GM04503 (cell line): ENCODE measurements at places on chromosomes 7 and 10.
A peak's percentile ranks its signal among the peaks of the same experiment; 100 is the strongest.

GRCh38 chr10:21402606-21403083, 122.8 kb downstream of the SKIDA1 start:
- peak; percentile 16 for DNase-seq

DNA sequence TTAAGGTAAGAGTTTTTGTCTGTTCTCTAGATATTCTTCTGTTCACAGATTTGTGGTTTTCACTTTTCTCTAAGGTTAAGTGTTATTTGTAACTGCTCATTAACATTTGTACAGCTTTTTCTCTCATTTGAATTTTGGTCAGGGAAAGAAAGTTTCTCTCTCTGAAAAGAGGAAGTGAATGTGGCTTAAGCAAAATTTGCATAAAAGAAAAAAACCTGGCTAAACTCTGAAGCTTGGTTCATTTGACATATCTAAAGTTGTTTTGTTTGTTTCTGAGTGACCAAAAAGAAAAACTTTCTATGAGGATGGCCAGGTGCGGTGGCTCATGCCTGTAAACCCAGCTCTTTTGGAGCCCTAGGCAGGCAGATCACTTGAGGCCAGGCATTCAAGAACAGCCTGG, 22.0 kb upstream of the SLC26A4 start:
- no peak for DNase-seq

GRCh38 chr7:86966916-86967315, 92.5 kb downstream of the ELAPOR2 start:
- no peak for DNase-seq

DNA sequence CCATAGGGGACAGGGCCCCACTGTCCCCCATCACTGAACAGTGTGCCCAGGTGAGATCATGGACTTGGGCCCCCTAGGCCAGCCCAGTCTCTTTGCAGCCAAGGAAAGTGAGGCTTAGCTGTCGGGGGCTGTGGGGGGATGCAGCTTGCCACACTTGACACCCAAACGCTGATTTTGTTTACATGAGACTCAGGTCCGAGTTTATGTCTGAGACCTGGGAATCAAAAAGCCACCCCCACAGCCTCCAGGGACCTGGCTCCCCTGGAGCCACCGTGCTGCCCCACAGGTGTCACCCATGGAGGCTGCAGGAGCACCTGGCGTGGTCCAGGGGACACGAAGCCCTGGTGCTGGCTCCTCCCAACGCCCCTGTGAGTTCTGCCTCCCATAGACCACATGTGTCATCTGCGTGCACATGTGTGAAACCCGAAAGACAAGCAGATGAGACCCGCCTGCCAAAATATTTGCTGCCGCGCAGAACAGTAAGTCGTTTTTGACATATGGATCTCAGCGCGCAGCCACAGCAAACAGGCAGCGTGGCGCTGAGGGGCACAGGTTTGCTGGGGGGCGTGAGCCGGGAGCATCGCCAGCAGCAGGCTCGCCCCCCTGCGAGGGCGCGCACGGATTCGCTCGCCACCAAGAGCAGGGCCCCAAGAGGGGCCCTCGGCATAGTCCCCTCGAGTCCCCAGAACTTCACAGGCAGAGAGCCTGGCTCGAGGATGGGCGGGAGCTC, 112.3 kb downstream of the LHPP start:
- DNase-seq: no peak

DNA sequence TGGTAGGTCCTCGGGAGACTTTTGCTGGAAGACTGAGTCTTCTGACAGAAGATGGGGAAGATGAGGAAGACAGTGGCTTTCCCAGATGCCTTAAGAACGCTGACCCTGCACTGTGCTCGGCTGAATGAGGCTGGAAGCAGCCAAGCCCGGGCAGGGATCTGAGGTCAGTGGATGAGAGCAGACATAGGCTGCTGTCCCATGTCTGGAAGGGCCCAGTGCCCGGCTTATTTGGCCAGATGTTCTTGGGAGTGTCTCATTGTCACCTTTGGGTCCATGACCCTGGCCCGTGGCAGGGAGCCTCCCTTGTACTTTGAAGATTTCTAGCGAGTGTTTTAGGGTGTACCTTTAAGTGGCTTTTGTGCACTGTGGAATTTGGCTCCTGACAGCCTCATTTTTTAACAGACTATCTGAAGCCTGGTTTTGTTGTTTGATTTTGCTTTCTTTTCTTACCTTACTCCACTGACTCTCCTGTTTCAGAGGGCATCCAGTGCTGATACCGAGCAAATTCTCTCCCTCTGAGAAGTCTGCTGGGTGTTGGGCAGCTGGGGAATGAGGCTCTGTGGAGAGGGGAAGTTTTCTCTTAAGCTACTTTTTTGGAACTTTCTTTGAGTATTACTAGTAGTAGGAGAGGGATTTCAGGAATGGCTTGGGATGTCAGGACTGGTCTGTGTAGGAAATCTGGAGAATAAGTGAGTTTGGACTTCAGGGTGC, 61.4 kb downstream of the CREB5 start:
- no peak for DNase-seq

GRCh38 chr10:10292501-10292900, 725.2 kb upstream of the CELF2 start:
- DNase-seq: no peak

DNA sequence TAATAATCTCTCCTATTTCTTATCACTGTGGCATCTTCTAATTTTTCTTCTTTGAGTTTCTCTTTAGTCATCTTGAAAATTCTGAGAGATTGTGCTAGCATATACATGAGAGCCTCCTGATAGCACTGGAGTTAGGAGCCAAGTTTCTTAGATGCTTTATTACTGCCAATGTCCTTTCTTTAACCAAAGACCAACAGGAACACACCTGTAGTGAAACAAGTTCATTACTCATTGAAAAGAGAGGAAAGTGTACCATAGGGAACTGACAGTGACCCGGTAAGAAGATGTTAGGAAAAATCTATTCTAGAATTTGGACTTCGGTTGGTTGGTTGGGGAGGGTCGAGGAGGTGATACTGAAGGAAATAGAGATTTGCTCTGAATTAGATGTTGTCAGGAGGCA, 27.1 kb upstream of the CD36 start:
- no peak for DNase-seq

- no peak for DNase-seq
Observed at GRCh38 chr10:125034675-125035074, 92.8 kb downstream of the ZRANB1 start.

DNA sequence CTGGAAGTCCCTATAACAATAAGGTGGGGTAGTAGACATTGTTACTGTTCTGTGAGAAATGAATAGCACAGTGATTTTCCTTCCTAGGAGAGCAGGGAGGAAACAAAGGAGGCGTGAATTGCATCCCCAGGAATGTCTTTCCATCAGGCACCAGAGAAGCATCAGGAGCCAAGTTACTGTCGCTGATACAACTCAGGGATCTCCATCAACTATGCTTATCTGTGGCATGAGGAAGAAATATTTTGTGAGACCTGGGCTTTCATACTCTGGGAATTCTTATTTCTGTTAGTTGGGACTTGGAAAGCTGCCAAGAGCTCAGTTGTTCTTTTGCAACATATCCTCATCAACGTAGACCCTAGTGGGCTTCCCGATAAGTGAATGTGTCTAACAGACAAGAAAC, 622.3 kb downstream of the SUGCT start:
- DNase-seq: no peak

DNA sequence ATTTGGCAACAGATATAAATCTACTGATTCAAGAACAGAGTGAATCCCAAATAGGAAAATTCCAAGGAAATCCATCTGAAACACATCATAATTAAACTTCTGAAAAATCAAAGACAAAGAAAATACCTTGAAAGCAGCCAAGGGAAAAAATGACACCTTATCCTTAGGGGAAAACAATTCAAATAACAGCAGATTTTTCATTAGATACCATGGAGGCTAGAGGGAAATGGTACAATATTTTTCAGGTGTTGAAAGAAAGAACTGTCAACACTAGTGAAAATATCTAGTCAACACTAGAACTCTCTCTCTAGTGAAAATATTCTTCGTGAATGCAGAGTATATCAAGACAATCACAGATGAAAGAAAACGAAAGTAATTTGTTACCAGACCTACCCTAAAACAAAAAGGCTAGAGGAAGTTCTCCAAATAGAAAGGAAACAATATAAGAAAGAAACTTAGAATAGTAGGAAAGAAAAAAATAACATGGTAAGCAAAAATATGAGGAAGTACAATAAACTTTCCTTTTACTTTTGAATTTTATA, 5.7 kb upstream of the FAM241B start:
- no peak for DNase-seq

DNA sequence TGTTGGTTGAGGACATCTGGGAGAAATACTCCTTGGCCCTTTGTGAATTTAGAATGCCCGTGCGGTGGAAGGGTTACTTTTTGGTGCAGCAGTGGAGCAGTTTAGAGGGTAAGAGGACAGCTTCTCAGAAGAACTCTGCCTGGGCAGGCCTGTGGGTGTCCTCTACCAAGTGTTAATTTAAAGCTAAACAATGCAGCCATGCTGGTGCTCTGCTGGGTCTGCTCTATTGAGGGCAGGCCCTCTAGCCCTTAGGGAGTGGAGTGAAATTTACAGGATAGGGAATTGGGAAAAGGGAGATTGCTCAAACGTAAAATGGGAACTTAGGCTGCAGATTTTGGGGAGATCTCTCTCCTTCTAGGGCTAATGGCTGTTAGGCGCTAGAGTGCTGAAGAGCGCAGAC, 22.1 kb downstream of the BLNK start:
- no peak for DNase-seq

DNA sequence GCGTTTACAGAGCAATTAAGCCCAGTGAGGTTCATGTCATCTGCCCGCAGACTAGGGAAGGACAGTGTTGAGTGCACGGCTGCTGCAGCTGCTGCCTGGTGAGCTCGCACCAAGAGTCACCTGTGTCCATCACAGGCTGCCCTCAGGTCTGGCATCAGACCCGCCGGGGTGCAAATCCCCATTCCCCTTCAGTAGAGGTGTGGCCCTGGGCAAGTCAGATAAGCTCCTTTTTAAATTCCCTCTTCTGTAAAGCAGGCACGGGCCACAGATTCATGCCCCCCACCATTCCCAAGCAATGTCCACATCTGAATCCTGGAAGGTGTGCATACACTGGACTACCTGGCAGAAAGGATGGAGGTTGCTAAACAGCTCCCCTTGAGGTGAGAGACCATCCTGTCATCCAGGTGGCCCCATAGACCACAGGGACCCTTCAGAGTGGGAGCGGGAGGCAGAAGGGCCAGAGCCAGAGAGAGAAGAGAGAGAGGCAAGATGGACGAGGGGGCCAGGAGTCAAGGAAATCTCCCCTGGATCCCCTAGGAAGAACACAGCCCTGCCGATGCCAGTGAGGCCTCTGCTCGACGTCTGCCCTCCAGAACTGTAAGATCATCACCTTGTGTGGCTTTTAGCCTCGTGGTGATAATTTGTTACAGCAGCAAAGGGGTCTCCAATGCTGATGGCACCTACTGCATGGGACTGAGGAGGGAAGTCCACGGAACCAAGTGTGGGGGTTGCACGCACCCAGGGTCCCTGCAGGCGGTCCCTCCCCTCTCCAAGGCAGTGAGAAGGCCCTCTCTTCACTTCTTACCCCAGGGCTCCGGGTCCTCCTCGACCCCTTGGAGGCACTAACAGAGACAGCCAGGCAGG, 168.8 kb downstream of the TCERG1L start:
- DNase-seq: no peak

GRCh38 chr10:108592956-108593355, 1330.4 kb downstream of the XPNPEP1 start:
- DNase-seq: no peak

DNA sequence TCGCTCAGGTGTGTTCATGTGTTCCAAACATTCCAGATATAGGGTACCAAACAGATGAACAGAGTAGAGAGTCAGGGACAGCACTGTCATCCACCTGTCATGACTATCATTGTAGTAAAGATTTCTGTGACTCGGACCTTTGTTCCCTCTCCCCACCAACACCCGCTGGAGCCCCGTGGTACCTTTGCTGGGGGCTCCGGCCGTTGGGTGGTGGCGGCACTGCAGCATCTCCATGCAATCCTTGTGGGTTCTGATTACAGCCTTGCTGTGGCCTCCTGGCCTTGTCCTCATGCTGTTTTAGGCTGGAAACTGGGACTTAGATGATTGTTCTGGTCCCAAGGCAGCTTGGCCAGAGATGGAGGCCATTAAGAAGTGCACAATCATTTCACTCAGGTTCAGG, 247.3 kb downstream of the SKAP2 start:
- no peak for DNase-seq

- no peak for DNase-seq
Observed at GRCh38 chr7:4220011-4220410, 462.1 kb upstream of the FOXK1 start.

DNA sequence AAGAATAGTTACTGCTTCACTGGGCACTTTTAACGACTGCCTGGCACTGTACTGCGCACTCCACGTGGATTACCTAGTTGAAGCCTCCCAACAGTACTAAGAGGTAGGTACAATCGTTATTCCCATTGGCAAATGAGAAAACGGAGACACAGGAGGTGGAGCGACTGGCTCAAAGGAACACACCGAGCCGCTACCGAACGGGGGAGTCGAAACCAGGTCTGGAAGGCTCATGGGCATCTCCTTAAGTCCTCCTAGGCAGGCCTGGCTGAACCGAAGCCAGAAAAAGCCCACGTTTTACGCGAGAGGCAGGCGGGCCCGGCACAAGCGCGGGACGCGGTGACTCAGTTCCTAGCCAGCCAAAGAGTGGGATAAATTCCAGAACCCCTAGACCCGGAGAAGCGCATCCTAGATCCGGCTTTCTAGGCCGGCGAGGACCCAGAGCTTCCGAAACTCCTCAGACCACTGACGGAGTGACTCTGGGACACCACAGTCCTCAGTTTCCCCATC, 472 bp downstream of the PDAP1 start:
- peak; percentile 27 for DNase-seq

GRCh38 chr7:37290731-37291130, 157.9 kb downstream of the ELMO1 start:
- DNase-seq: no peak

- DNase-seq: no peak
Observed at GRCh38 chr10:62306663-62307062, 38.0 kb upstream of the RTKN2 start.

DNA sequence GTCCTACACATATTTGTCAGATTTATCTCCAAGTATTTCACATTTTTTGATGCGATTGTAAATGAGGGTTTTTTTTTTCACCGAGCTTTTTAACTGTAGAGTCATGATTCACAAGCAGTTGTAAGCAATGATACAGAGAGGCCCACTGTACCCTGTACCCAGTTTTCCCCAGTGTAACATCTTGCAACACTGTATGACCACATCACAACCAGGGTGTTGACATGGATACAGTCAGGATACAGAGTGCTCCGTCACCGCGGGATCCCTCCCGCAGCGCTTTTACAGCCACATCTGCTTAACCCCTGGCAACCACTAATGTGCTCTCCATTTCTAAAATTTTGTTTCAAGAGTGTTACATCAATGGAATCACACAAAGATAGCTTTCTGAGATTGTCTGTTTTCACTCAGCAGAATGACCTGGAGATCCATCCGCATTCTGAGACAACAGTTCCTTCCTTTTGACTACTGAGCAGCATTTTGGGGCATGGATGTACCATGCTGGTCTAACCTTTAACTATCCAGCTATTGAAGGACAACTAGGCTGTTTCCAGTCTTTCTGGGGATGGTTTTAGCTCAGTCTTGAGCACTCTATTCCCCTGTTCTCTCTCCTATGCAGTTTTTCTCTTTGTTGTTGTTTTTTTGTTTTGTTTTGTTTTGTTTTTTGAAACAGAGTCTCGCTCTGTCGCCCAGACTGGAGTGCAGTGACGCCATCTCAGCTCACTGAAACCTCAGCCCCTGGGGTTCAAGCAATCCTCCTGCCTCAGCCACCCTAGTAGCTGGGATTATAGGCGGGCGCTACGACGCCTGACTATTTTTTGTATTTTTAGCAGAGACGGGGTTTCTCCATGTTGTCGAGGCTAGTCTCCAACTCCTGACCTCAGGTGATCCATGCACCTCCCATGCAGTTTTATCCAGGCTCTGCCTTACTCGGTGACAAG, 25.9 kb downstream of the GPRIN2 start:
- peak; percentile 93 for DNase-seq
